ENCODE measurements at places on chromosomes 1 and 21.

GRCh38 chr1:21896652-21897532 lies 40.2 kb downstream of the HSPG2 start:
- DNase-seq = no peak

DNA sequence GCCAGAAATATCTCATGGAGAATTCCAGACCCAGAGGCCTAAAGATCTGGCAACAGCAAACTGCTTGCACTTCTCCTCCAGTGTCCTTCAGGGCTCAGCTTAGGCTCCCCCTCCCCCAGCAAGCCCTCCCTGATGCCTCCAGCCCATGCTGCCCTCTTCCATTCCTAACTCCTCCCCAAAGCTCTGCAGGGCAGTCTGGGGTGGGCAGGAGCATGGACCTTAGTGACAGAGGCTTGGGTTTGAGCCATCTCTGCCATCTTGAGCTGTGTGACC lies 436.8 kb downstream of the PTPRU start:
- no peak for DNase-seq

DNA sequence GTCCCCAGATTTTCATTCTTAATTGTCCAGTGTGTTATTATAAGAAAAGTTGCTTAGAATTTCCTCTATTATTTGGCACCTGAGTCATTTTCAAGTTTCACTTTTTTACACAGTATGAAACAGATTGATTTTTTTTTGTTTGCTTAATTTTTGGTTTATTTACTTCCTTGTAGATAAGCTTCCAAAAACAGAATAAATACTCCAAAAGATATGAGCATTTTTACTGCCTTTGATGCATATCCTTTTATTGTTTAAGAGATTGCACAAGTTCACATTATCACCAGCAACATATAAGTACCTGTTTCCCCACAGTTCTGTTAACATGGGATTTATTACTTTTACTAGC lies 36.3 kb upstream of the AHCYL1 start:
- no peak for DNase-seq

DNA sequence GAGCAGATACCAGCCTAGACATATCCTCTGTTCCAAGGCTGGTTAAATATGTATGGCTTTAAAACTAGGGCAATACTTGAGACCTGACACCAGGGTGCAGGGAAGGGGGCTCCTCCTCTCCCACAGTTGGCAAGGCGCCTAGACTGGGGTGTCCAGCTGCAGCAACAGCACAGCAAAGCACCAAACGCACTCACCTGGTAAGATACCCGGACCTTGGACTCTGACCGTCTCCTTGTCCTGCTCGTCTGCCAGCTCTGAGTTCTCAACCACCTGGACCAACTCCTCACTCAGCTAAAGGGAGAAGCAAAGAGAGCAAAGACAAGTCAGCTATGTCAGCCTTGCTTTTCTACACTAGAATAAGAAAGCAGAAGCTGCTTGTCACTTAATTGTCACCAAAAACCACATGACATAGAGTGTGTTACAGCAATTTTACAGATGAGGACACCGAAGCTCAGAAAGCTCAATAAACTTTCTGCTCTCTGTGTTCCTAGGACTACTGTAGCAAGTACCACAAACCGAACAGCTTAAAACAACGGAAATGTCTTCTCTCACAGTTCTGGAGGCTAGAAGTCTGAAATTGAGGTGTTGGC lies 4.4 kb downstream of the PACC1 start:
- DNase-seq = no peak

- no peak for DNase-seq
Measured at GRCh38 chr21:42073145-42074099, 2.3 kb downstream of the UMODL1 start.
